ENCODE measurements at places on chromosomes 6 and 20.

DNA sequence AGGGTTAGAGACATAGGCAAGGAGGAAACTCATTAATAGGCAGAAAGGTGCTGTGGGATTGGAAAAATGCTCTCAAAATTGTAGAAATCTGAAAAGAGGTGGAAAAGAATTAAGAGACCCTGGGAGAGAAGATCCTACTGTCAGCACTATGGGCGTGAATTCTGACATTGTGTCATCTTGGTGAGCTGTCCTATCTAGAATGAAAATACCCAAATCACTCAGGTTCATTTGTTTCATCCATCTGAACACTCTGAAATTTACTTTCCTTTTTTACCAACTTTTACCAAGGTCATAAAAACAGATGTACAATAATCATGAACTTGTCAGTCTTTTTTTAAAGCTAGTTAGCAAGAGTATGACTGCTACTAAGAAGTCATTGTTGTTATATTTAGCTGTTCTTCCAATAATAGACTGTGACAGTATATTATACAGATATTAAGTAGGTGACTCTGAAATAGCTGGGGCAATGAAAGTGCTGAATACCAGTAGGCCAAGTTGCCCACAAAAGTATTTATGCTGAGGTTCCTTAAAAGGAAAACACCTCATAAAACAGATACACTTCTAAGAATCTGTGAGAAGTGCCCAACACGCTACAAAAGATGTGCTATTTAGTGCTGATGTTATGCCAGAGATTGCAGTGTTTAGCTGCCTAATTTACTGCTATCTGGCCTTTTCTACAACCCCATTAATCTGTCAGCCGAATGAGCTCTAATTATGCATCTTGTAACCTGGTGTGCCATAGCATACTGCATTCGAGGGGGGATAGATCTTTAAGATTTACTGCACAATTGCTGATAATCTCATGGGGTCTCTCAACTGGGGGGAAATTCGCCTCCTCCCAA, 217.5 kb upstream of the SUPT3H start:
- DNase-seq, result peak; percentile 14

- DNase-seq, result no peak
Measured at GRCh38 chr6:33190504-33191107, 1.7 kb downstream of the COL11A2 start.

GRCh38 chr6:43768506-43768860, 1.5 kb upstream of the VEGFA start:
- no peak for DNase-seq

GRCh38 chr6:143752459-143752858, 74.7 kb downstream of the PHACTR2 start:
- no peak for DNase-seq

DNA sequence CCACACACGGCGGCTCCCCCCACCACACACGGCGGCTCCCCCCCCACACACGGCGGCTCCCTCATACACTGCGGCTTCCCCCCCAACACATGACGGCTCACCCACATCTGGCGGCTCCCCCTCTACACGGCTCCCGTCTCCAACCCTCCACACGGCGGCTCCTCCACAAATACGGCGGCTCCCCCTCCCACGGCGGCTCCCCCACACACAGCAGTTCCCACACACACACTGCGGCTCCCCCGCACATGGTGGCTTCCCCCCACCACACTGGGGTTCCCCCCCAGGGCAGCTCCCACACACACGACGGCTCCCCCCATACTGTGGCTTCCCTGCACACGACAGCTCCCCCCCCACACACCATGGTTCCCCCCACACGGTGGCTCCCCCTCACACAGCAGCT, 98.0 kb downstream of the TTLL2 start:
- no peak for DNase-seq

DNA sequence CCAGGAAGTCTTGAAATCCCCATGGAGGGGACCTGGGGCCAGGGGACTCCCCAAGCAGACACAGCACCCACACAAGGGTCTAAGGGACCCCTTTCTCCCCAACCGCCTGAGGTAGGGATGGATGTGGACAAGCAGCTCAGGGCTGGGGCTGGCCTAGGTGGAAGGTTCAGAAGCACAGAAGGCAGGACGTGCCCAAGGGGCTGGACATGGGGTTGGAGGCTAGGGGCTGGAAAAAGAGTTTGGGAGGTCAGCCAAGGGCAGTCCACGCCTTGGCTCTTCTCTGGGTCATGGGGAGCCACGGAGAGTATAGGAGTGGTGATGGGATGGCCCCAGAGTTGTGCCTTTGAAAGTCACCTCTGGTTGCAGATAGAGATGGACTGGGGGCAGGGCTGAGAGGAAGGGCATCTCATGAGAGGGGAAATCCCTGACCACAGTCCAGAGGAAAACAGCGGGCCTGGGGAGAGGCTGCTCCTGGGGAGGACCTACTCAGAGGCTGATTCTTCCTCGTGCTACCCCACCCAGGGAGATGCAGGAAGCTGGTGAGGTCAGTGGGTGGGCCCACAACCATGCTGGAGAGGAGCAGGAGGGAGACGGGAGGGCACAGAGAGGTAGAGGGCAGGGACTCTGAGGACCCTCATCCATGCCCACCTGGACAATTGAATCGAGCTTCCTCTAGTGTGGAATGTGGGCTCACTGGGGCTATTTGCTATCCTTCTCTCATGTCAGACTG, 2.5 kb upstream of the HSPA12B start:
- no peak for DNase-seq

DNA sequence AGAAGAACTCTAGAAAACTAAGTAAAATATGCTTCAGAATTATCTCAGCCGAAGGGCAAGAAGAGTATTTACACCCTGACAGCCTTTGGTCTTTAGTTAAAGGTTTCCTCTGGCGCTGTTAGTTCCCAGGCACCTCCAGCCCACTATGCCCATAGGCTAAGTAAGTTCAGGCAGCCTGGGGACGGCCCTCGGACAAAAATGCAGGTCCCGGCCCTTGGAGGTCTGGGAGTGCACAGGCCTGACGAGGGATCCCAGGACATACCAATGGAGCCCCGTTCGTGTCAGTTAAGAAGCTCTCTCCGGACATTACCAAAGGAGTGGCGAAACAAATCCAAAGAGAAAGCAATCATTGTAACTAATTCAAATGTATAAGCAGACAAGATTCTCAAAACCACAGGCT, 311.8 kb downstream of the CD83 start:
- DNase-seq, result no peak

GRCh38 chr6:31878222-31878621, 575 bp downstream of the SLC44A4 start:
- no peak for DNase-seq

GRCh38 chr6:99668036-99668705, 61.5 kb downstream of the PRDM13 start:
- no peak for DNase-seq

GRCh38 chr6:46393161-46393939, 97.9 kb downstream of the RCAN2 start:
- no peak for DNase-seq

GRCh38 chr6:112113918-112114317, 26.5 kb downstream of the FAM229B start:
- no peak for DNase-seq

DNA sequence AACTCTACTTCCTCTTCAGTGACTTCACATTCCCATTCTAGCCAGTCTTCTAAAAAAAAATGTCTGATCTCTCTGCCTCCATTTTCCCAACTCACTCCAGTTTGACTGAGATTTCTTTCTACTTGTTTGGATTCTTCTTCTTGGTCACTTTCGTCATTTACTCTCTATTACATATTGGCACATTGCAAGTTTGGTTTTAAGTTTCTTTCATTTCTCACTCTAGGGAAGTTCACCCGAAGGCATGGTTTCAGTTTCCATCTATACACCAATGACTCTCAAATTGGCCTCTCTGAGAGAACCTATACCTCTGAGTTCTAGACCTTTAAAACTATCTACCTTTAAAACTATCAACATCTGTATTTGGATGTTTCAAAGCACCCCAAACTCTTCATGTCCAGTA, 51.3 kb downstream of the CD109 start:
- no peak for DNase-seq

DNA sequence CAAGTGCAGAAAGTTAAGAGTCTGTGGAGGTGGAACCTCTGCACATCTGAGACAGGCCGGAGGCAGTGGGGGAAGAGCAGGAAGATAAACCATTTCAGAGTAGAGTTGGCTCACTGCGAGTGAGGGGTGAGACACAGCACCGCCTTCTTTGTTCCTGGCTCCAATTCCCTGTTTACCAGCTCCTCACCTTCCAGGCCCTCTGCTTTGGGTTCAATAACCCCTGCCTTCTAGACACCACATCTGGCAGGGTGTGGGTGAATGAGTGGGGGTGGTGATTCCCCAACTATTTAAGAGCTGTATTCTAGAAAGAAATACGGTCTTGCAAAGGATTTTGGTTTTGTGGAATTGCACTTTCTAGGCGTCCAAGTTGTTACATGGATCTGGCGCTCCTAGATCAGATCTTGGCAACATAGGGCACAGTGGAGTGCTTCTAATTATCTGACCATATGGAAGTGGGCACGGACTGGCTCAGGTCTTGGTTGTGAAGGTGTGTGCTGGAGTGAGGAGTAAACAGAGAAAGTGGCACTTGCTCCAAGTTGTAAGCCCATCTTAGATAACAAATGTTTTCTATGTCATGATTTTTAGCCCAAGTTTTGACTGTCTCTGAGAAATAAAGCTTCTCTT, 141.6 kb upstream of the NRN1 start:
- DNase-seq, result no peak

DNA sequence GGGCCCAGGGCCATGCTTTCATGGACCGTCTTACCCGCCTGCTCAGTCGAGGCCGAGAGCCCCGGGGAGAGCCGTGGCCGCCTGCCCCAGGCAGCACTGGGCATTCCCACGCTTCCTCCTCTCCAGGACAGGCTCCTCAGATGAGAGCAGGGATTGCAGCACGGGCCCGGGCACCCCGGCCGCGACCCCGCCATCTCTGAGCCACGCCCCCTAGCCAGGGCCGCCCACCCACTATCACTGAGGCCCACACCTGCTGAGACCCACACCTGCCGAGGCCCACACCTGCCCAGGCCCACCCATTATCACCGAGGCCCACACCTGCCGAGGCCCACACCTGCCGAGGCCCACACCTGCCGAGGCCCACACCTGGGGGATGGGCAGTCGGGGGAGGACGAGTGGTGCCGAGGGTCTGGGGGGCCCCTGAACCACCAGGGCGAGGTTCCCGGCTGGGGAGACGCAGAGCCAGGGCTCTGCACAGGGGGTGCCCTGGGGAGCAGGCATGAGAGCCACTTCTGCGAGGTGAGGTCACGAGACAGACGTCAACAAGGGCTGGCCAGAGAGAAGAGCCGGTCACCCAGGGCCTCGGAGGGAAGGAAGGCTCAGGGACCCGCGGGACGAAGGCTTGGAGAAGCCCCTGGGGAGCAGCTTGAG, 235.6 kb downstream of the ERMARD start:
- DNase-seq, result no peak

DNA sequence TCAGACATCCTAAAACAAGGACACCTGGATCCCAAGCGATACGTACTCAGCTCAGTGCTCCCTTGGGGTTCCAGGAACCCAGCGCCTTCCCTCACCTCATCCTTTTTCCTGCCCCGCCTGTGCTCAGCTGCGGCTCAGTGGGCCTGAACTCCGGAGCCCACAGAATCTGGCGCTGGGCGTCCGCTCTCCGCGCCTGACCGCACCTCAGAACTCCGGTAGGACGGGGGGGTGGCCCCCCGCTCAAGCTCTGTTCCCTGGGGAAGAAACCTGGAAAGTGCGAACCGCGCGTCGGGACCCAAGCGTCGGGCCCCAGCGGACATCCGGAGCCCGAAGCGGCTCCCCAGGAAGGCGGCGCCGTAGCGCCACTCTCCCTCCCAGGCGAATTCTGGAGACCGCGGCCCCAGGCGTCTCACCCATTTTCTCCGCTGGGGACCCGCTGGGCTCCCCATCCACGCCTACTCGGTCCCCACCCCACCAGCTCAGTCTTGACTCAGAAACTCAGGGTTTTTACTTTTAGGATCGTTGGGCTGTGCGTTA, 336 bp upstream of the LY6G5C start:
- DNase-seq, result no peak

DNA sequence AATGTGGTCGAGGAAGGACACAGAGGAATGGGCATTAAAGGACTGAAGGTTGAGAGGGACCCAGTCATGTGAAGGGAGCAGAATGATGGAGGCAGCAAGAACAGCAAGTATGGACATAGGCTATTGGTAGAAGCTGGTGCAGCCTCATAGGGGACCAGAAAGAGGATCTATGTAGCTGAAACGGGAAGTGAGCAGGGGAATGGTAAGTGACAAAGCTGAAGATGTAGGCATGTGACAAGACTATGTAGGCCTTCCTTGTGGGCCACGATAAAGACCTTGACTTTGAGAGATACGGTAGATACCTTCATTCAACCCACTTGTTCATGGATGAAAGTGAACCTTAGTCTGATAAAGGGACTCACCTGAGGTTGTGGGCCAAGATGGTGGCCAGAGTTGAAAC, 3.5 kb downstream of the CTNNBL1 start:
- no peak for DNase-seq

DNA sequence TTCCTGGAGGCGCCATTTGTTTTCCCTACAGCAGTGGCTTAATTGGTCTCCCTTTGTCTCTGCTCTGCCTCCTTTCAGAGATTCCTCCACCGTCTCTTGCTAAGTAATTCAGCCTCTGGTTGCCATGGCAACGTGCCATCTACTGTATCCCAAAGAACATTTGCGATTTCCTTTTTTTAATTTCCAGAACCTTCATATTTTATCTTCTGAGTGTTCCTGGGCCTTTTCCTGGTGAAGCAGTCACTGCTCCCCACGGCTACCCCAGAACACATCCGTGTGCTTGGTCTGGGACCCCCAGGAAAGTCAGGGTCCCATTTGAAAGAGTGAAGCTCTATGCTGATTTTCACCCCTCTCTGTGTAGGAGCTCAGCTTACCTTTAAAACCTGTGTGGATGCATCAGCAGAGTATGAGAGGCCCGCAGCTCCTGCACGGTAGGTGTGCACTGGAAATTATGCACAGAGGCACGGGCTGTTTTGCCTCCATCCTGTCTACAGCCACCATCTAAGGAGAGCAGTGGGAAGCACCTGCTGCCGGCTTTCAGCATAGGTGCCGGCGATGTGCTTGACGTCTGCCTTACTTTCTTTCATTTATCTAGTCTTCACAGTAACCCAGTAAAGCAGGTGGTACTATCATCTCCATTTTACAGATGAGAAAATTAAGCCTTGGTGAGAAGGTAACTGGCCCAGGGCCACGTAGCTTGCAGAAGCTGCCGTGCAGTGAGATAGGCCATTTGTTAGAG, 122.8 kb downstream of the SYCP2 start:
- no peak for DNase-seq

GRCh38 chr6:101400326-101401135, 7.0 kb downstream of the GRIK2 start:
- DNase-seq, result no peak

GRCh38 chr6:11232770-11233626, 530 bp upstream of the NEDD9 start:
- DNase-seq, result no peak

- no peak for DNase-seq
Measured at GRCh38 chr6:148521158-148521557, 178.5 kb downstream of the SASH1 start.

DNA sequence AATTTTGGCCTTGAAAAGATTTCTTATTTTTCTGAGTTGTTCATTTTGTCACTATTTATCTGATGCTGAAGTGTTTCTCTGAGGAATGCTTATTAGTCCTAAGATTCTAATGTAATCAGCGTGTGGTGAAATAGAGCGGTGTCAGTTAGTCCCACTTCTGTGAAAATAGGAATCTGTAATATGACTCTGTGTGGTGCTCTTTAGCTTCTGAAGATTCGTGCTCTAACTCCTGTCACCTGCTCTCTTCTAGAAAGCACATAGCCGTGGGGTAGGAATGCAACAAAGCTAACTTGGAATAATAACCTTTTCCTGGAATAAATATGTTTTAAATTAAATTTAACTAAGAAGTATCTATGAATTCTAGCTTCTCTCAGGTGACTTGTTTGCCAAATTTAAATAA, 90.4 kb downstream of the BCKDHB start:
- no peak for DNase-seq

Measured in NCI-H1417 treated with DMSO at 0.1 percent for 48 hours (cell line).